ENCODE measurements at places on chromosomes 4 and X.

DNA sequence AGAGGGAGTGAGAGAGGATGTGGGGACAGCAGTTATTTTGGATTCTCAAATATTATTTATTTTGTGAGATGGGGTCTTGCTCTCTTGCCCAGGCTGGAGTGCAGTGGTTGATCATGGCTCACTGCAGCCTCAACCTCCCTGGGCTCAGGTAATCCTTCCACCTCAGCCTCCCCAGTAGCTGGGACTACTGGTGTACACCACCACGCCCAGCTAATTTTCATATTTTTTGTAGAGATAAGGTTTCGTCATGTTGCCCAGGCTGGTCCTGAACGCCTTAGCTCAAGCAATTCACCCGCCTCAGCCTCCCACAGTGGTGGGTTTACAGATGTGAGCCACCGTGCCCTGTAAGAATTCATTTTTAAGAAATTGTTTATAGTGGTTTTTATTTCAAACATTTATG lies 61.2 kb downstream of the FHDC1 start:
- no peak for DNase-seq

DNA sequence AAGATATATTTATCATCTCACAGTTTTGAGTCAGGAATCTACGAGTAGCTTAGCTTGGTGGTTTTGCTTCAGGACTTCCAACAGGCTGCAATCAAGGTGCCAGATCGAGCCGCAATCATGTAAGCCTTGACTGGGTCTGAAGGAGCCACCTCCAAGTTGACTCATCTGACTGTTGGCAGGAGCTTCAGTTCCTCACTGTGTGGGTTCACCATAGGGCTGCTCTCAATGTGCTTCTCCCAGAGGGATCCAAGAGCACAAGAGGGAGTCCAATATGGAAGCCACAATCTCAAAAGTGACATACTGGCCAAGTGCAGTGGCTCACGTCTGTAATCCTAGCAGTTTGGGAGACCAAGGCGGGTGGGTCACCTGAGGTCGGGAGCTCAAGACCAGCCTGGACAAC lies 26.5 kb downstream of the DCHS2 start:
- no peak for DNase-seq

DNA sequence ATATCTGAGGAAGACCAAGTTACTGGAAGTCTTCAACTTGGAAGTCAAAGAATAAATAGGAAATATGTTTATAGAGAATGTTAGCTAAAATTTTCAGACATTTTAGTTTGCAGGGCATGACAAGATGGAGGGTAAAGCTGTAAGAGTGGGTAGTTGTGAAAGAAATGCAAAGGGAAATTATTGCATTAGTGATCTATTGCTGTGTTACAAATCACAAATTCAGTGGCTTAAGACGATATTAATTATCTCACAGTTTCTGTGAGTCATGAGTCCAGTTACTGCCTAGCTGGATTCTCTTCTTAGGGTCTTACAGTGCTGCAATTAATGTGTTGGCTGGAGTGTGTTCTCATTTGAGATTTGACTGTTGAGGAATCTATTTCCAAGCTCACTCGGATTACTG lies 62.9 kb upstream of the CAMK2D start:
- DNase-seq: no peak

- no peak for DNase-seq
Observed at GRCh38 chrX:39493168-39493567, 604.6 kb downstream of the BCOR start.

DNA sequence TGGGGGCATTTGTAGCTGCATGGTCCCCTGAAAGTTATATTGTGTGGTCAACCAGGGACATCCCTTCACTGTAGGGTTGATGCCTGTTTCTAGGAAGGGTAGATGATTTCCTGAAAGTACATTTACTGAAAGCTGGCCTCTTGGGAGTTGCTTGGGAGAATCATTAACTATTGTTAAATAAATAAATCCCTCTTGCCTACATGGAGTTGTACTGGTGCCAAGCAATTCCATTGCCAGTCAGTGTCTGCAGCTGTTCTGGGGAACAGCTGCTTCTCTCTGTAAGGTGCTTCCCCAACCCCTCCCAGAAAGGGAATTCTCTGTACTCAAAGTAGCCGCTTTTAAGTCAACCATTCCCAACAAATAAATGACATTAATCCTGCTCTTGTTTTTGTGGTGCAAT lies 51.1 kb downstream of the C4orf51 start:
- DNase-seq: no peak

- no peak for DNase-seq
Observed at GRCh38 chr4:26161030-26161824, 159.6 kb upstream of the RBPJ start.

- no peak for DNase-seq
Observed at GRCh38 chr4:106062452-106062875, 167.2 kb downstream of the NPNT start.

GRCh38 chr4:75321484-75321883 lies 192.7 kb downstream of the RCHY1 start:
- DNase-seq: no peak

- DNase-seq: no peak
Observed at GRCh38 chr4:106764774-106765173, 271.3 kb downstream of the DKK2 start.

DNA sequence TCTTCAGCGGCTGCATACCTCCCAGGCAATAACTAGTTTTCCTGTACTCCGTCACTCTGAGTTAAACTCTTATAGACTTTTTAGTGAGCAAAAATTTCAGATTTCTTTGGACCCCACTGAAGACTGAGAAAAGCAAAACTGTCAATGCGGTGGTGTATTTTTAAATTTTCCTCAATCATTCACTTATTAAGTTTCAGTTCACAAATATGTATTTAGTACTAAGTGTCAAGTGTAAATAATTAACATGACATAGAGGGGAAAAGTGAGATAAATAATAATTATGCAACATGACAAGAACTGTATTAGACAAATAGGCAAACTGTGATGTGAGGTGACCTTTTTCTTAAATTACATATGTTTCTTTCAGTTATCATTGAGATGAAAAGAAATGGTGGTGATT lies 124.4 kb downstream of the NAF1 start:
- no peak for DNase-seq

GRCh38 chr4:52234561-52235440 lies 183.7 kb downstream of the SPATA18 start:
- DNase-seq: no peak

GRCh38 chrX:50825825-50826224 lies 11.8 kb upstream of the SHROOM4 start:
- no peak for DNase-seq

DNA sequence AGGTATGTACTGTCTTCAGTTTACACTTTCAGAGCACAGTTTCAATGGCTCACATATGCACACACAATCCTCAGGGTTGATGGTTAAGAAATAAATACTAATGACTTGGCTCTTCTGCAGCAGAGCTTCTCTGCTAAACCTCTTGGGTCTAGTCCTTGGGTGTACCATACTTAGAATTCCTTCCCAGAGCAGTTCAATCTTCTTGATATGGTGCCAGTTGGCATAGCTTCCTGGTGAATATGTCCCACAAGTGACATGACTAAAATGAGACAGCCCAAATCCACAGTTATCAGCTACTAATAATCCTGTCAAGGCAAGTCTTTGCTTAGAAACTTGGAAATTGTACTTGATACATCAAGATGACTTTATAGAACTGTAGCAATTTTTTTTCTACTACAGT lies 654.4 kb downstream of the IQCM start:
- DNase-seq: no peak

DNA sequence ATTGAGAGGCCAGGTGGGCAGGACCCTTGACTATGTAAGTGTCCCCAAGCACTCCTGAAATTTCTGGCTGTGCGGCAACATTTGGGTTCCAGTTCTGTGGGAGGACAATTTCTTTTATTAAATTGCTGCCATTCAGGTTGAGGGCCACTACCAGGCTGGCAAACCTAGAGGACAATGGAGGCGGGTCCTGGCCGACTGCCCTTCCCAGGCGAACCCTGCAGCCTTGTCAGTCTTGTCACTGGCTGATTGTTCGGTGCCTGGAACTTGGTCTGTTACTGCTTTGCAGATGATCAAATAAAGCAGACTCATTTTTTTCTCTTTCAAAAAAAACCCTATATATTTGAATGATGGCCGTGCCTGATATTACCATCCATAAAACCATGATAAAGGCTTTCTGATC lies 6.6 kb upstream of the TMEM128 start:
- no peak for DNase-seq

GRCh38 chr4:185127021-185127925 lies 15.8 kb upstream of the SLC25A4 start:
- peak; percentile 21 for DNase-seq

GRCh38 chrX:39911278-39911897 lies 186.4 kb downstream of the BCOR start:
- no peak for DNase-seq

- no peak for DNase-seq
Observed at GRCh38 chrX:130012683-130013082, 30.2 kb downstream of the BCORL1 start.

Data from B cell (primary cell).